ENCODE measurements at places on chromosomes 4 and X. TPM values are rescaled to one million over a fixed set of nuclear protein-coding genes. Genes with fewer than 3 reads are reported as not detected.

The ADGRG2 gene
- 0.59 TPM for polyA plus RNA-seq

The FDCSP gene
- polyA plus RNA-seq, result not detected

The PRRG3 gene
- 0.27 TPM for polyA plus RNA-seq

The ACE2 gene
- 3.6 TPM for polyA plus RNA-seq

The GLRA3 gene
- not detected for polyA plus RNA-seq

The MAGEB17 gene
- not detected for polyA plus RNA-seq

The TLR3 gene
- polyA plus RNA-seq, result 1.6 TPM

The POU4F2 gene
- not detected for polyA plus RNA-seq

The CFAP299 gene
- not detected for polyA plus RNA-seq

The STK32B gene
- 0.02 TPM for polyA plus RNA-seq

The DCHS2 gene
- polyA plus RNA-seq, result not detected

DNA sequence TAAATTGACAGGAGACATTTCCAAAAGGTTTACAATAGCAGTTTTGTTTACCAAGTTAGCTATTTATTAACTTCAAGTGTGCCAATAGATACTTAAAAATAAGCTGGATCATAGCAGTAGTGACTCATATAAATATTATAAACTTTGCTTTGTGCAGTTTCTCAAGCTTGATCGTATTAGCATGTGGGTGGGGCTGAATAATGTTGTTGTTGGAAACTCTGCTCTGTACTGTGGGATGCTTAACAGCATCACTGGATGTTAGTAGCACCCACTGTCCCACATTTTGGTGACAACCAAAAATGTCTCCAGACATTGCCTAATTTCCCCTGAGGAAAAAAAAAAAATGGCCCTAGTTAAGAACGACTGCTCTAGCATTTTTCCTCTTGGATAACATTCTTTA is 855.2 kb upstream of the ADGRL3 start:
- no peak for DNase-seq

GRCh38 chr4:15935504-15936402 is 2.8 kb downstream of the FGFBP1 start:
- DNase-seq, result no peak

DNA sequence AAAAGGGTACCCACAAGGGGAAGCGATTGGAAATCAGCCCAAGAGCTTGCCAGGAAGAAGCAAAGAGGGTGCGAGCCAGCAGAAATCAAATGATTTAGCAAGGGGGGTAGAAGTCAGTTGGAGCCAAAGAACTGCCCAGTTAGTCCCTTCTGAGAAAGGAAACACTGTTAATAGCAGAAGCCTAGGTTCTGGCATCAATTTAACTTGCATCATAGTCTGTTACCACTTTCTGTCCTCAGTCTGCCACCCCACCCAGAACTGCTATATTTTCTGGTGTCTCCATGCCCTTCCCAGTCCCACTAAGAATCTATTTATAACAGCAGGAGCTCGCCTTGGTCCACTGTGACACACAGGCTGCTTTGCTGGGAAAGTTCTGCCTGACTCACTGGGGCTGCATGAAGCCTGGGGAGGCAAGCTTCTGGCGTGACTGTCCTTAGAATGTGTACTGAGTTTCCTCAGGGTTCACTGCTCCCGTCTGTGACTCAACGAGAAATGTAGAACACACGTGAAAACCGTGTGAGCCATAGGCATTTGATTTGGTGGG is 157.8 kb upstream of the TTC29 start:
- peak; percentile 80 for DNase-seq

DNA sequence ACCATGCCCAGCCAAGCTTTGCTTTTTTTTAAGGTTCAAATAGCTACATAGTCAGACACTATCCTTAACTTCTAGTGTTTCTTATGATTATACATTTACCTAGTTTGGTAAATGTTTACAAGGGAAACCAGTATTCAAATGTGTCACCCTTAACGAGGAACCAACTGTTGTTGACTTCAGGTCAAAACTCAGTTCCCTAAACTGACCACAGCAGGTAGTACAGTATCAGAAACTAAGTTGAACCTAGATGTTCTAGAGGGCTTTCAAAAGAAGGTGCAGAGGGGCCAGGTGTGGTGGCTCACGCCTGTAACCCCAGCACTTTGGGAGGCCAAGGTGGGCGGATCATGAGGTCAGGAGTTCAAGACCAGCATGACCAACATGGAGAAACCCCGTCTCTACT is 11.3 kb downstream of the GPC4 start:
- DNase-seq, result no peak

DNA sequence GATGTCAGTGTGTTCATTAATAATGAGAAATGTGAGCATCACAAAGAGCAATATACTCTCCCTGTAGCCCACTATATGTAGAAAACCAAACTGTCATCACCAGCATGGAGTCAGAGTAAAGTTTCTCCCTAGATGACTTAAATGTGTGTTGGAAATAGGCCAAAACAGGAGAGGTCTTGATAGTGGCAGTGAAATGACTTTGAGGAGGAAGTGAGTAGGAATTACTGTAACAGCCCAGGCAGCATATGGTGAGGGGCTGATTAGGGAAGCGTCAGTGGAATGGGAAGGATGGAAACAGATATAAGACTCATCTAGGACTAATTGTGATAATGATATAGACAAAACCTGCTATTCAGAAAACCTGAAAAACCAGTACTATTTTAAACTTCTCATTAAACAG is 83.9 kb downstream of the ATXN3L start:
- no peak for DNase-seq

GRCh38 chrX:145848857-145849256 is 31.2 kb downstream of the SLITRK2 start:
- DNase-seq, result no peak

DNA sequence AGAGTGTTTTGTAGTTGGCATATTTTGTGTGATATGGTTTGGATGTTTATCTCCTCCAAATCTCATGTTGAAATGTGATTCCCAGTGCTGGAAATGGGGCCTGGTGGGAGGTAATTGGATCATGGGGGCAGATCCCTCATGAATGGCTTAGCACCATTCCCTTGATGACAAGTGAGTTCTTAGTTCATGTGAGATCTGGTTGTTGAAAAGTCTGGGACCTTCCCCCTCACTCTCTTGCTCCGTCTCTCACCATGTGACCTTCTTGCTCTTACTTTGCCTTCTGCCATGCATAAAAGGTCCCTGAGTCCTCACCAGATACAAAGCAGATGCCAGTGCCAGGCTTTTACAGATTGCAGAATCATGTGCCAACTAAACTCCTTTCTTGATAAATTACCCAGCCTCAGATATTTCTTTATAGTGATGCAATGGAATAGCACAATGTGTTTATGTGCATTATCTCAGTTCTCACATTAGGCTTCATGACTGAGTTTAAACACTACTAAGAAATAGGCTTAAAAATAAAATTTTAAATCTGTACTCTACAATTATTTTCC is 1348.8 kb downstream of the STIM2 start:
- DNase-seq, result no peak

DNA sequence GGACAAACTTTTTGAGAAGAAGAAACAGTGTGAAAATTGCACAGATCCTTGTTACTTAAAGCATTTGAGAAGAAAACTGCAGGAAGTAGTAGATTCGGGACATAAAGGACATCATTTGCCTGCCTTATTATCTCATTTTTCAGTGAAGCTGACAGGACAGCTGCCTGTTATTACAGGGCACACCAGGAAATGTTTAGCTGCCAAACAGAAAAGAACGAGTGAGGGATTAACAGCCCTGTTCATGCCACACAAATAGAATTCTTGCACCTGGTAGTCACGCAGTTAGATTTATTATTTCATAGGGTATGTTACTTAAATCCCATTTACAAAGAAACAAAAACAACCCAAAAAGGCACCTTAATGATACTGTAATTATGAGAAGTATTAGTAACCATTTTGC is 100.6 kb downstream of the CHIC2 start:
- no peak for DNase-seq

DNA sequence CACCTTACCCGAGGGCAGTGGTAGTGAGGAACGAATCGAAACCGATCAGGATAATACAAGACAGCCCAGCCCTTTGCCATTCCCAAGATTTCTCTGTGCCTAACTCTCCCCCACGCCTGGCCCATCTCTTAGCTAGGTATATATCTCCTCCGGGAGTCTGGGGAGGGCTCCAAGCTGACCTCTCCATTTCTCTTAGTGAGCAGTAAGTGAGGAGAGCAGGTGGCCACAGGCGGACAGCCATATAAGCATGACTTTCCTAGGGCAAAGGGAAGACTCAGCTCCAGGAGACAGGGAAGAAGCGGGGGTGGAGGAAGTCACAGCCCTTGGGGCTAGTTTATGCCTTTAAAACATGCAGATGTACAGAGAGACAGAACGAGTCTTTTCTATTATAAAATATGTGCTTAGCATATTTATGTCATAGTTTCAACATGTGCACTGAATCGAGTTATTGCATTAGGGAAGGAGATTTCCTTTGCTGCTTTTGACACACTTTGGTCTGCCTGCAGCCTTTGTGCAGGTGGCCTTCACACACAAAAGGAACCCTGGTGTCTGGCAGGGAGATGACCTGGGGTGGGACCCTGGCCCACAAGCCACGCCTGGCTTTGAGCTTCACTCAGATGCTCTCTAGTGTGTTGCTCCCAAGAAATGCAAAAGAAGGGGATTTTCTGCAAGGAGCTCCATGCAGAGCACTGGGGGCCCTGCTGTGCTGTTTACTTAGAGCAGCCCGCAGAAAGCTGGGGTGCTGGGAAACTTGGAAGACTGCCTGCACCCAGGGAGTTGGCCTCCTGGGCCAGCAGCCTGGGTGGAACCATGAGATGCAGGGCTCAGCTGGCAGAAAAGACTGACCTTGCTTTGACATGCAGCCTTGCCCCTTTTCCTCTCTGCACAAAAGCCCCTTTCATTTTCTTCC is 613.3 kb downstream of the BCOR start:
- peak; percentile 22 for DNase-seq

DNA sequence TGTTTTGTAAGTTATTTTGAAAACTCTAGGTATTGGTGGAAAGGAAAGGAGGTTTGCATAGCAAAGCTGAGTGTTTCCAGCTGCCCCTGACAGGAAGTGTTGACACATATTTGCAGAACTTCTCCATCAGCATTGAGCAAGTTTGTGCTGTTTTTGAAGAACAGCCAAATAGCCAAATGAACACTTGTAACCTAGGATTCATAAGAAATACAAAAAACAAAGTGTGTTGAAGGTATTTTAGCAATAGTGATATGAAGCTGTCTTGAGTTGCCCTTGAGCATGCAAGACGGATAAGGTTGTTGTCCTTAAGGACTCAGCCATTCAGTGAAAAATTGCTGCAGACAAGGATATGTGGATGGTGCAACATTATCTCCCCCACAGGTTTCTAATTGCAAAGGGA is 68.3 kb upstream of the PGM2 start:
- no peak for DNase-seq

GRCh38 chr4:1013225-1014073 is 2.0 kb downstream of the FGFRL1 start:
- DNase-seq, result no peak

GRCh38 chr4:64724689-64725088 is 315.4 kb upstream of the TECRL start:
- DNase-seq, result no peak

GRCh38 chr4:56783986-56784385 is 37.5 kb downstream of the SPINK2 start:
- no peak for DNase-seq

DNA sequence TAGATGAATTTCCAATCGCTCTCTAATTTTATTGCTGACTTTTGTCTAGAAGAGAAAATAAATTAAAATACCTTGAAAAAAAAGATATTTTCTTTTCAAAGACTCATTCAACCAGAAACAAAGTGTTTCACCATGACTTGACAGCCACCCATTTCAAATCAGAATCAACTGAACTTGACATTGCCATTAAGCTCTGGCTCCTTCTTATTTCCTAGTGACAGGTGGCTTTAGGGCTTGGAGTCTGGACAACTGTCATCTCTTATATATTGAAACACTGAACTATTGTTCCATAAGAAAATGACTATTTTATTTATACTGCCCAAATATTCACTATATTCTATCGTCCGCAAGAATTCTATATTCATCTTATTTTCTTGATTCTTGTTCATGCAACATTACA is 229.2 kb downstream of the SLC39A8 start:
- no peak for DNase-seq

DNA sequence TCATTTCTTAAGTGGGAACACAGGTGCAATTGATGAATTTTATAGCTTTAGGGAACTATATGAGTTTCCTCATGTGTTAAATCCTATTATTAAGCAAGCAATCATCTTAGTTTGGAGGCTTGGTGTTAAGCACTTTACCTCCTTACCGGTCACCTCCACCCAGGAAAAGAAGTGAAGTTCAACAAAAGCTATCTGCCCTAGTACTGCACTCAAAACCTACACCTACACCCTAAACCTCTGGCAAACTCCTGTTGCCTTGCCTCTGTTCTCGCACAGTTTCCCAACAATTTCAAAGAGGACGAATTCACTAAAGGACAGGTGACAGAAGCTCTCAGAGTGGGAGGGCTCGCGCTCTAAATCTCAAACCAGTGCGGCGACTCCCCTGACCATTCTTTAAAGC is 85.7 kb upstream of the TENT5D start:
- no peak for DNase-seq

DNA sequence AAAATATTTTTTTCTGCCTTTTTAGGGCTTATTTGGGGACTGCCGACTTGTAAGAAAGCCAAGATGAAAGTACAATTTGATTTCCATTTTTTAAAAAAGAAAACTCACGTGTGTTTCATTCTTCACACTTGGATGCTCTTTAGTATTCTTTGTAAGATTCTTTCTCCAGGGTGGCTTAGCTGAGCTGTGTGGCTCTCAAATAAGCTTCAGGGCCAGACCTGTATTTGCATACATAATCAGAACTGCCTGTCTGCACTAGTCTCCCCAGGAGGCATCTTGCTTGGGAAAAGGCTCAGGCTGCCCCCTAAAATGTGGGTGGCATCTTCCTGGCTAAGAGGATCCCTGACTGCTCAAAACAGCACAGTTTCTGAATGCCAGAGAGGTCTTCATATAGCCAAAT is 498.4 kb downstream of the MID1IP1 start:
- no peak for DNase-seq
